Heart left ventricle (tissue), 16 donors: ENCODE measurements at places on chromosomes 7 and 10. TPM values are rescaled to one million over a fixed set of nuclear protein-coding genes. Genes with fewer than 3 reads are reported as not detected.

- H3K36me3 ChIP-seq = no peaks in the 10 kb centered on the region
- no peak for DNase-seq
- H3K27ac ChIP-seq = no peak overlapping the region
Observed at GRCh38 chr7:28361551-28361950, 50.8 kb upstream of the CREB5 start.

- H3K27me3 ChIP-seq = no peaks in the 10 kb centered on the region
- peak; percentile 67 for DNase-seq
- no peak overlapping the region for H3K4me3 ChIP-seq
- no peaks in the 10 kb centered on the region for H3K36me3 ChIP-seq
- H3K27ac ChIP-seq = no peak overlapping the region
- peaks cover 7% of the 10 kb centered on the region for H3K4me1 ChIP-seq
Observed at GRCh38 chr7:786472-787255, 45.6 kb upstream of the SUN1 start.

- no peaks in the 10 kb centered on the region for H3K27me3 ChIP-seq
- no peak for DNase-seq
- H3K27ac ChIP-seq = peak overlapping the region; percentile 87
- peak overlapping the region; percentile 90 for H3K4me3 ChIP-seq
Observed at GRCh38 chr7:47979832-47980181, 392 bp upstream of the HUS1 start.

GRCh38 chr7:149433124-149433523 lies 27.7 kb downstream of the ZNF777 start:
- H3K27me3 ChIP-seq = no peaks in the 10 kb centered on the region
- no peak for DNase-seq
- no peak overlapping the region for H3K27ac ChIP-seq
- H3K4me1 ChIP-seq = no peaks in the 10 kb centered on the region
- H3K36me3 ChIP-seq = no peaks in the 10 kb centered on the region

DNA sequence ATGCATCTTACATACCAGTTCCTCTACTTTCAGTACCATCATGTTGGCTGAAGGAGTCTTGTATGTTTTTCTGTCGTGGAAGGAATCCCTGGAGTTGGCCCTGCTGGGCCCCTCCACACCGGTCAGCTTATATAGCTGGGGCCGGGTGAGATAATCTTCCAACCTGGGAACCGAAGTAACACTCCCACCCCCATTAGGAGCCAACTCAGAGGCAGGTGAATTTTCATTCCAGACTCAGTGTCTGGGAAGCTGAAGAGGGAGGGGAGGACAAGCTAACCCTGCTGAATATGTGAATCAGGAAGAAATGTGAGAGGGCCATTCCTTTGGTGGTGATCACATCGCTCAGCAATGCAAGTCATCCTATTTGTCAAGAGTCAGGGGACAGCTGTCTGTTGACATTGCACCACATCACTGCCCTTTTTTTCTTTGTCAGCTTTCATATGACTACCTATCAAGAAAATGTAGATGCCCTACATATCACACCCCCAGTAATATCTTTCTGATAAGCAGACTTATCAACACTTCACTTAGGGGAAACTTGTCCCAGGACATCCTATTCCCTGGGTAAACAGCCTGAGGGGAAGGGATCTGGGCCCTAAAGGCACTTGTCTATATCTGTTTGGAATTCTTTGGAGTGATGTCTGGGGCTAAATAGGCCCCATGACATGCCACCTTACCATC lies at the start of gene ANKRD1:
ANKRD1 (minus strand) TSS at position 102 of the 681 bp plus-strand sequence; CDS start at position 42, 60 bp downstream.
- H3K4me1 ChIP-seq = no peaks in the 10 kb centered on the region
- no peaks in the 10 kb centered on the region for H3K27me3 ChIP-seq
- H3K27ac ChIP-seq = peak within 1 kb of the TSS; percentile 93
- peak within 1 kb of the TSS; percentile 50 for H3K4me3 ChIP-seq

- H3K36me3 ChIP-seq = no peaks in the 10 kb centered on the region
- no peak overlapping the region for H3K27ac ChIP-seq
- H3K4me1 ChIP-seq = no peaks in the 10 kb centered on the region
Observed at GRCh38 chr7:2096692-2097387, 135.9 kb downstream of the MAD1L1 start.

DNA sequence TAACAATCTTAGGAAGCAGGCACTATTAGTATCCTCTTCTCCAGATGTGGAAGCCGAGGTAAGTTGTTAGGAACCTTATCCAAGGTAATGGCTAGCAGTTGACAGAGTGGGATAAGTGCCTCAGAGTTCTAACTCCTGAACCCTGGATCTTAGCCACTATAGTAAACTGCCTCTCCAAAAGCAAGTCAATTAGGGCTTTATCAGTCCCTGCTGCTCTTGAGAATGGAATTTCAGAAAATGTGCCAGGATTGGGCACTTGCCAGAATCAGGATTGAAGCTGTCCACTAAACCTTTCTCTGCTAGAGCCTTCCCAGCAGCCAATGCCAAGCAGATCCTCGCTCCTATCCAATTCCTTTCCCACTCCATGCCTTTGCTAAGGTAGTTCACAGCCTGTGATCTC lies 777.5 kb upstream of the POM121L12 start:
- H3K27me3 ChIP-seq = no peaks in the 10 kb centered on the region
- H3K27ac ChIP-seq = no peak overlapping the region
- no peak for DNase-seq
- H3K36me3 ChIP-seq = no peaks in the 10 kb centered on the region
- H3K4me1 ChIP-seq = no peaks in the 10 kb centered on the region

GRCh38 chr10:103905441-103905840 lies 12.5 kb downstream of the STN1 start:
- H3K4me3 ChIP-seq = no peak overlapping the region
- H3K27ac ChIP-seq = no peak overlapping the region
- peaks cover 35% of the 10 kb centered on the region for H3K36me3 ChIP-seq
- no peak for DNase-seq
- peaks cover 22% of the 10 kb centered on the region for H3K4me1 ChIP-seq

LIPK gene
- total RNA-seq = not detected

AMPH gene
- 1.6 TPM for total RNA-seq

ELN gene
- total RNA-seq = 42.8 TPM

PSD gene
- 1.0 TPM for total RNA-seq

DHTKD1 gene
- 32.9 TPM for total RNA-seq

NOLC1 gene
- total RNA-seq = 37.1 TPM

CYP3A4 gene
- total RNA-seq = not detected
